ENCODE measurements at places on chromosomes 5 and 9. TPM values are rescaled to one million over a fixed set of nuclear protein-coding genes. Genes with fewer than 3 reads are reported as not detected.
A peak's percentile ranks its signal among the peaks of the same experiment; 100 is the strongest.

Gene FBP1
- total RNA-seq: 0.74 TPM

GRCh38 chr5:9505225-9505624 lies 40.6 kb downstream of the SEMA5A start:
- no peaks in the 10 kb centered on the region for H3K36me3 ChIP-seq
- DNase-seq: no peak
- H3K4me3 ChIP-seq: no peak overlapping the region
- H3K27ac ChIP-seq: no peak overlapping the region
- no peaks in the 10 kb centered on the region for H3K27me3 ChIP-seq
- H3K4me1 ChIP-seq: peaks cover 36% of the 10 kb centered on the region

Gene EPB41L4B
- 13.9 TPM for total RNA-seq

- no peaks in the 10 kb centered on the region for H3K36me3 ChIP-seq
- H3K4me1 ChIP-seq: no peaks in the 10 kb centered on the region
- no peak overlapping the region for H3K4me3 ChIP-seq
- no peak overlapping the region for H3K27ac ChIP-seq
- no peaks in the 10 kb centered on the region for H3K27me3 ChIP-seq
Measured at GRCh38 chr9:78566521-78566920, 269.6 kb downstream of the PSAT1 start.

GRCh38 chr9:98075332-98075805 lies 18.8 kb downstream of the NANS start:
- no peaks in the 10 kb centered on the region for H3K27me3 ChIP-seq
- H3K4me3 ChIP-seq: no peak overlapping the region
- H3K27ac ChIP-seq: peak overlapping the region; percentile 24
- peaks cover 28% of the 10 kb centered on the region for H3K36me3 ChIP-seq
- DNase-seq: no peak

- no peak for DNase-seq
- H3K4me1 ChIP-seq: peaks cover 16% of the 10 kb centered on the region
- H3K27ac ChIP-seq: no peak overlapping the region
- no peaks in the 10 kb centered on the region for H3K27me3 ChIP-seq
- no peak overlapping the region for H3K4me3 ChIP-seq
Measured at GRCh38 chr5:68378204-68378820, 162.8 kb downstream of the PIK3R1 start.

Gene ANAPC2
- total RNA-seq: 34.7 TPM
